ENCODE measurements at places on chromosomes 13 and 19.

- DNase-seq: no peak
Observed at GRCh38 chr13:42312817-42313431, 41.0 kb downstream of the AKAP11 start.

GRCh38 chr19:33383720-33384292 is 10.3 kb downstream of the CEBPG start:
- no peak for DNase-seq

DNA sequence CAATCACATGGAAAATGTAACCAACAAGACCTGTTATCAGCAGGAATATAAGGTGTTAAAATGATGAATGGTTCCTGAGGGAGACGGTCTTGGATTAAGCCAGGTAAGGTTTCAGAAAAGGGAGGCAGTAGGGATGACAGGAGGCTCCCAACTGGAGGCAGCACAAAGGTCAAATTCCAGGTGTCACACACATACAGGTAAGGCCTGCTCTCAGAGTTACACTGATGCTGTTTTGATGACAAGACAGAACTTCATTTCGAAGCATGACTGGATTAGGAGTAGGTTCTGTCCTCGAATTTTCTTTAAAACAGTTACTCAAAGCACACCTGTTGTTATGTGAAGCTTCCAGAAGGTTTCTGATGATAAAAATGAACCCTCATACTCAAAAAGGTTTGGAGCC is 7.4 kb downstream of the MED26 start:
- no peak for DNase-seq

DNA sequence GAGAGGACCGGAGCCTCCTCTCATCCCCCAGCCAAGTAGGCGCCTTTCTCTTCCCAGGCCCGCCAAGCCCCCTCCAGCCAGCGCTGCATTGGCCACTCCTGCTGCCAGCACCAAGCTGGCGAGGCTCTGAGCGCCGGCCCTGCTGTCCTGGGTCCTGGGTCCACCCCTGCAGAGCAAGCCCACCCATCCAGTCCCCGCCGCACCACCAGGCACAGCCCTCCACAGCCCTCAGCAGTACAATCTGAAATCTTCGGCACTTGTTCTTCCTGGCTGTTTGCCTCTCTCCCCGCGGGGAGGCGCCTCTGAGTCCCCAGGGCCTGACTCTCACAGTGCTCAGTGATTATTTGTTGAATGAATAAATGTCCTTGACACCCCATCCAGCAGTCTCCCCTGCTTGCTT is 236.4 kb upstream of the SGCG start:
- DNase-seq: no peak

DNA sequence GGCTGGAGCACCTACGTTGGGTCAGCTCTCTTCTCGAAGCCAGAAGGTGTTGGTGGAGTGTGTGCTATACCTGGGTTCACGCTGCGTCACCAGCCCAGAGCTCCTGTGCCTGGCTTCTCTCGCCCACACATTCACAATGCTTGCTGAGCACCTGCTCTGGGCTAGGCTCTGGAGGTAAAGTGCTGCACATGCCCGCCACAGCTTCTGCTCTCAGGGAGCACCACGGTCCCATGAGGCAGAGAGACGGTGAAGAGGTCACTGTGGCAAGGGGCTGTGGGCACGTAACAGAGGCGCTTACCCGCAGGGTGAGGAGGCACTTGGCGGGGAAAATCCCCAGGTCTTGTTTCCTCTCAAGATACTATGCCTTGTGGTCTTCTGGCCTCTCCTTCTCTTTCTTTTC is 174.2 kb downstream of the TEX29 start:
- DNase-seq: no peak

DNA sequence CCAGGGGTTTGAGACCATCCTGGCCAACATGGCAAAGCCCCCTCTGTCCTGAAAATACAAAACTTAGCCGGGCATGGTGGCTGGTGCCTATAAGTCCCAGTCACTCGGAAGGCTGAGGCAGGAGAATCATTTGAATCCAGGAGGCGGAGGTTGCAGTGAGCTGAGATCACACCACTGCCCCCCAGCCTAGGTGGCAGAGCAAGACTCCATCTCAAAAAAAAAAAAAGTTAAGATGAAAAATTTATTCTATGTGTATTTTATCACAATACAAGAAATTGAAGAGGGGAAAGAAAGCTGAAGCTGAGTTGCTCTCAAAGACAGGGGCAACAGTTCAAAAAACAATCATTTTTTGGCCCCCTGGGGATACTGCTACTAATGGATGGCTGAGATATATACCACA is 31.1 kb downstream of the INSR start:
- DNase-seq: no peak

GRCh38 chr13:61252213-61252612 is 163.4 kb downstream of the PCDH20 start:
- no peak for DNase-seq

DNA sequence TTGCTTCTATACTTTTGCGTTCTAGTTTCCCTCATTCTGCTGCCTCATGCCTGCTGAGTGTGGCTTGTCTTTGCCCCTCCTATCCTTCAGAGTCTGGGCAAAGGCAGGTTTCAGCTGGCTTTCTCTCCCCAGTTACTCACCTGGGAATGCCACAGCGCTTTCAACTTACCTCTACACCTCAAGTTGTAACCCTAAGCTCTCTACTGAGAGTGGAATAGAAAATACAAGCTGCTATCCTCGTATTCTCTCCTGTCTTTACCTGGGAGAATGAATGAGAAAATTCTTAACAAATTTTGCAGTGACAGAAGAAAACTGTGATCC is 316.3 kb upstream of the KLF12 start:
- DNase-seq: no peak

- DNase-seq: no peak
Observed at GRCh38 chr13:76481738-76482137, 404.5 kb downstream of the KCTD12 start.

DNA sequence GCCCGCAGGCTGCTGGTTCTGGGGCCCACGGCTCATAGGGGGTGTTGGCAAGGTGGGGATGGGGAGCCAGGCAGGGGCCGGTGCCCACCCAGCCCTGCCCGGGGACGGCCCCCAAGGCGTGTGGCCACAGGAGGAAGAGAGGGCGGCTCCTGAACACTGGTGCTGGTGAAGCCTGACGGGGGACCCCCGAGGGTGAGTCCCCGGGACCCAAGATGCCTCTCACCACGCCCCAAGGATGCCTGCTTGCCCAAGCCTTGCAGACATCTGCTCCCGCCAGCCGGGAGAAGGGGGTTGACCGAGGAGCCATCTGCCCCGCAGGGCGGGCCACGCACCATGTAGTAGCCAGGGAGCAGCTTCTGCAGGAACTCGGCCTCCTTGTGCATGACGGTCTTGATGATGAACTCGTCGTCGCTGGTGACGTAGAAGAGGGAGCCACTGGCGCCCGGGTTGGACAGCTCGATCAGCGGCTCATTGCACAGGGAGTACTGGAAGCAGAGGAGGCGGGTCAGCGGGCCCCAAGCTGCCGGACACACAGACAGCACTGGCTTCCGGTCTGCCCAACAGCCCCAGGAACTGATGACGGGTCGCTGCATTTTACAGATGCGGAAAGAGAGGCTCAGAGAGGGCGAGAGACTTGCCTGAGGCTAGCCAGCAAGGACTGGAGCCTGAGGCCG is 29.6 kb upstream of the CACTIN start:
- no peak for DNase-seq

DNA sequence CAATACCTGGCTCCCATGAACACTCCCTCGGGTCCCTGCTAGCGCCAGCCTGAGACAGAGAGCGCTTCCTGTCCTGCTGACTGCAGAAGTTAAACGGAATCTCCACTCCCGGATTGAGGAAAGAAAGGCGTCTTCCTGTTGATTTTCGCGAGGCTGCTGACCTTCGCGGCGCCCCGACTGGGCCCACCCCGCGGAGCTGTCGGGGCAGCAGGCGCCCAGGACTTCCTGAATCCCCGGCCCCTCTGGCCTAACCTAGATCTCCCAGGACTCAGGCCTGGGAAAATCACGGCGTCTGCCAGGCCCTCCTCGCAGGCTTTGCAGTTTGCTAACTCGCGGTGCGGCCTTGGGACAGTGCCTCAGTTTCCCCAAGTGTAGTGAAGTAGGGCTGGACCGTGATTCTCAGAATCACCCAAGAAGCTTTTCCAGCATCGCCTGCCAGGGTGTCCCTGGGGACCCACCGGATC is 108.8 kb downstream of the KCTD15 start:
- no peak for DNase-seq

DNA sequence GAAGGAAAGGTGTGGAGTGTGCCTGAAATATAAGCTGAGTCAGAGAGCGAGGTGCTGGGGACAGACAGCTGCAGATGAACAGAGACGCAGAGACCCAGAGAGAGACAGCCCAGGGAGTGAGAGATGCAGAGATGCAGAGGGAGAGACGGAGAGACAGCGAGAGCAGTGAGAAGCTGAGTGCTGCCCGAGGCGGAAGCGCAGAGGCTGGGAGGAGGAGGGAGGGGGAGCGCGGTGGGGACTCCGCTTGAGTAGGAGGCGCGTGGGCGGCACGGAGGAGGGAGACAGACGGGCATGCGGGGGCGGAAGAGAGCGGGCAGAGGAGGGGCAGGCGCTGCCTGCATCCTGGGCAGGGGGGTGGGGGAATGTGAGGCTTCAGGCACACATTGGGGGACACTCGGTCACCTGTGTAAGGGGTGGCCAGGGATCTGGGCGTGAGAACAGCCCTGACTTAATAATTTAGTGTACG is 25.7 kb downstream of the SLC8A2 start:
- DNase-seq: peak; percentile 21

DNA sequence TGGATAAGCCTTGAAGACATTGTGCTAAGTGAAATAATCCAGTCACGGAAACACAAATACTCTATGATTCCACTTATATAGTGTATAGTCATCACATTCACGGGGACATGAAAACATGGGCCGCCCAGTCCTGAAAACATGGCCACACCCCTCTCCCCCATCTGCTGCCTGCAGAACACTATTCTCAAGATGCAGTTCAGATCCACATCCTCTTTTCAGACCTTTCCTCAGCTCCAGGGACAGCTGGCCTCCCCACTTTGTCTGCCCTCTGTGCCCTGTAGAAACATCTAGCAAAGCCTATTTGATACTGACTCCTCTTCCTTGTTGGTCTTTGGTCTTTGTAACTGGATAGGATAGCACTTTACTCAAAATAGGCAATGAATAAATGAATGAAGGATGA is 8.3 kb downstream of the RFX2 start:
- no peak for DNase-seq

GRCh38 chr13:52141299-52141698 is 12.4 kb upstream of the NEK5 start:
- no peak for DNase-seq

All from activated CD4-positive, alpha-beta T cell treated with anti-CD3 and anti-CD28 coated beads, Interleukin-2, amount 50 U/mL, for 24 hours (primary cell).